ENCODE measurements at places on chromosomes 16 and 17. TPM values are rescaled to one million over a fixed set of nuclear protein-coding genes. Genes with fewer than 3 reads are reported as not detected.

C16orf54 gene
- not detected for polyA plus RNA-seq

CDT1 gene
- 141 TPM for polyA plus RNA-seq

SEZ6L2 gene
- polyA plus RNA-seq, result 65.7 TPM

MGAT5B gene
- 12.7 TPM for polyA plus RNA-seq

DNA sequence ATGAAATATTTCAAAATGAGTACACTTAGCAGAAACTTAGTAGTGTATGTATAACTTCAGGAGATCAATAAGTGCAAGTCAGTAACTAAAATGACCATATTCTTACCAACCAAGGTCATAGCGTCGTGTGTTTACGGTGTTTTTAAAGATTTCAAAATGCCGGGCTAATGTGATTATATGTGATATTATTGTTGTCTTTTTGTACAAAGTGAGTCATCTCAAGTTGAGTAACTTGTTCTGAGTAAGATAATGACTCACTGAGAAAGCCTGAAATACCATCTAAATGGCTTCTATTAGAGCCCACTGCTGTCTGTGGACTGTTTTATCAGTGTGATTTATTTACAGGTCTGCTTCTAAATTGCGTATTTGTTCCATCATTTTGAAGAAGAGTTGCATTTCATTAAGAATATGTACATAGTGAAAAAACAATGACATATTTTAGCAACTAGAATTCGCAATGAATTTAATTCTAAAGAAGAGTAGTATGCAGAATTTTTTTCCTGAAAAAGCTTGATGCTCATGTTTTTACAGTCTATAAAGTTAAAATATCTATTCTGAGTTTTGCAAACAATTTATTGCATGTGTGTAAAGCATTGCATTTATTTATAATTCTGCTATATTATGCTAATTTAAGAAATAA is 12.7 kb downstream of the KRT12 start:
- DNase-seq, result no peak
- H3K36me3 ChIP-seq, result no peaks in the 10 kb centered on the region
- no peak overlapping the region for H3K27ac ChIP-seq
- H3K4me1 ChIP-seq, result no peaks in the 10 kb centered on the region
- H3K27me3 ChIP-seq, result no peaks in the 10 kb centered on the region

DNA sequence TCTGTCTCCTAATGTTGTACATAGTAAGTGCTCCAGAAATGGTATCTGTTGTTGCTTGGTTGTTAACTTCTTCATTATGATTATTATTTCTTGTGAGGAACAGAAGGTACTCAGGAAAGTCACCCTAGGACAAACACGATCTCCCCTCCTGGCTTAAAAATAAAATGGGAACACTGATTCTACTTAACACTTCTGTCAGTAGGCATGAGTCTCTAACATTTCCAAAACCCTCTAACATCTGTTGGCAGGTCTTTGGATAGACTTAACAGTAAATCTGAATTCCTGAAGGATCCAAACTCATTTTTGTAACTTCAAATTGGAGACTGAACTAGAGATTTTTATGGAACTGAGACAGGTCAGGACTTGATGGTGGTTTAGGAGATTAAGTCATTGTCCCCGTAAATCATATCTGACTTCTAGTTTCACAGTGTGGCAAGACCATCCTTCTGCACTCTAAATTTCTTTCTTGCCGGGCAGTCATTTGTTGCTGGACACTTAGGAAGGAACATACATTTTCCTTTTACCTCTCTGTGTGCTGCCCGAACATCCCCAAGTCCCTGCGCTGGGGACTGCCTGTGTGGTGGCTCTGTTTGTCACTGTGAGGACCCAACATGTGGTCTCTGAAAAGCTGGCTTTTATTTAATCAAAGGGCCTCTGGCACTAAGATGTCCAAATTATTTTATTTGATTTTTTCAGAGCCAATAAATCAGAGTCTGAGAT is 149.9 kb downstream of the NPIPB5 start:
- no peaks in the 10 kb centered on the region for H3K36me3 ChIP-seq
- H3K27ac ChIP-seq, result no peak overlapping the region
- DNase-seq, result no peak
- no peak overlapping the region for H3K4me3 ChIP-seq

DNA sequence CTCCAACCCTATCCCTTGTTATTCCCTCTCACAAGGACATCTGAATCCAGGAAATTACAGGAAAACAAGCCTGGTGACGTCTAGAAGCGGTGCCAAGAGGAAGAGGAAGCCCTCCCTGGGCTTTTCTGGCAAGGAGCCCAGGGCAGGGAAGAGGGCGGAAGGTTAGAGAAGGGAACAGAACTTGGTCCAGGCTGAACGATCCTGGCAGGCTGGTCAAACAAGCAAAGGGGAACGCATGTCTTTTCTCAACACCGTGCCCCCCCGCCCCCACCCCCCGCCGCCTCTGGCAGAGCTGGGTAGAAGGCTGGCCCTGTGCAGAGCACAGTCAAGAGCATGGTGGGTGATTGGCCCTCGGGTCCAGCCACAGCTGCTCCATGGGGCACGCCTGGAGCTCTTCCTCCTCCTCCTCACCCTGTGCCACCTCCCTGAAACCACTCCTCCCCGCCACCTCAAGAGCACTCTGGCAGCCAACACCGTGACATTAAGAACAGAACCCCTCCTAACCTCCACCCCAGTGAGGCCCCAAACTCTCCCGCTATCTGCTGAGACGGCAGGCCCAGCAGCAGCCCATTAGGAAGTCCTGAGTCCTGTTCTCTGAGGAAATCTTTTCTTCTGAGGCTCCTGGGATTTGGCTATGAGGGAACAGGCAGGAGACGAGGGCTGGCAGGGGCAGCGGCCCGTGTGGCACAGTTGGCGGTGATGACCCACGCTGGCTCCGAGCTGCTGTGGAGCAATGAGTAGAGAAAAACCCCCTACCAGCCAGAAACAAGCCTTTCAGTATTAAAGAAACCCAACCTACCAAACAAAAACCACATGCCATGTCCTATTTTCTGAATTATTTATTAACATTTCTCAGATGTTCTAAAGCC is 7.3 kb downstream of the C16orf86 start:
- no peaks in the 10 kb centered on the region for H3K4me1 ChIP-seq
- H3K36me3 ChIP-seq, result 0 out of 2 replicates have a peak, but pooled peaks cover 3% of the 10 kb centered on the region
- no peak overlapping the region for H3K27ac ChIP-seq
- DNase-seq, result no peak

GRCh38 chr16:78116946-78117345 is 17.5 kb downstream of the WWOX start:
- H3K36me3 ChIP-seq, result no peaks in the 10 kb centered on the region
- H3K4me1 ChIP-seq, result no peaks in the 10 kb centered on the region
- DNase-seq, result no peak
- H3K27me3 ChIP-seq, result no peaks in the 10 kb centered on the region
- no peak overlapping the region for H3K27ac ChIP-seq

DNA sequence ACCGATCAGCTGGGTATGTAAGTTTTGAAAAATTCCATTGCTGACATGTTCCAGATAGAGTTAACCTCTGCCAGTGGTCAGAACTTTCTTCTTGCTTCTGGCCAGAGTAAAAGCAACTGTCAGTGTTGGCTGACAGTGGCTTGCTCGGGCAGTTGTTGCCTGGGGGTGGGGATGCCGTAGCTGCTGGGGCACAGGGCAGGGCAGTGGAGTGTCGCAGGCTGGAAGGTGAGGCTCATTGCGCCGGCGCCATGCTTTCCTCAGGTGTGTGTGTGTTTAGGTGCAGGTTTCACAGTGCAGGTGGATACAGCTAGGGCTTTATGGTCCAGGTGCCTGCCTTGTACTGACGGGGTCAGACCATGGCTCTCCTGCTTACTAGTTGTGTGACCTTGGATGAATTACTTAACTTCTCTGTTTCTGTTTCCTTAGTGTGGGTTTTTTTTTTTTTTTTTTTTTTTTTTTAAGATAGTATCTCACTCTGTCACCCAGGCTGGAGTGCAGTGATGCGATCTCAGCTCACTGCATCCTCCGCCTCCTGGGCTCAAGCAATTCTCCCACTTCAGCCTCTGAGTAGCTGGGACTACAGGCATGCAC is 156.4 kb downstream of the SNX29 start:
- no peak overlapping the region for H3K4me3 ChIP-seq
- H3K4me1 ChIP-seq, result no peaks in the 10 kb centered on the region
- no peak overlapping the region for H3K27ac ChIP-seq
- DNase-seq, result no peak

DNA sequence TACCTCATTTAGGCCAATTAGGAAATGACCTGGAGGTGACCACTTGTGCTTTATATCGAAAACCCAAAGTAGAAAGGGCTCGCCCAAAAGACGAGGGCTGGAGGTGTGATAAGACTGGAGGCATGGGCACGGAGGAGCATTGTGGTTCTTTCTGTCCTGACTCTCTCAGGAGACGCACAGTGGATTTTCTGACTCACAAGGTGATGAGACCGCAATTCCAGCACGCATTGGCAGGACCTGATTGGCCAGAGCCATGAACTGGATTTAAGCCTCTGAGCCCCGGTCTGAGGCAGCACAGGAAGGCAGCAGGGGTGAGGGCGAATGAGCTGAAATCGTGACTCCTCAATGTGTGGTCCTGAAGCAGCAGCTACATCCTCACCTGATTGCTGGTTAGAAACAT is 559.1 kb upstream of the SALL1 start:
- H3K27ac ChIP-seq, result no peak overlapping the region
- no peaks in the 10 kb centered on the region for H3K4me1 ChIP-seq
- no peaks in the 10 kb centered on the region for H3K27me3 ChIP-seq

DNA sequence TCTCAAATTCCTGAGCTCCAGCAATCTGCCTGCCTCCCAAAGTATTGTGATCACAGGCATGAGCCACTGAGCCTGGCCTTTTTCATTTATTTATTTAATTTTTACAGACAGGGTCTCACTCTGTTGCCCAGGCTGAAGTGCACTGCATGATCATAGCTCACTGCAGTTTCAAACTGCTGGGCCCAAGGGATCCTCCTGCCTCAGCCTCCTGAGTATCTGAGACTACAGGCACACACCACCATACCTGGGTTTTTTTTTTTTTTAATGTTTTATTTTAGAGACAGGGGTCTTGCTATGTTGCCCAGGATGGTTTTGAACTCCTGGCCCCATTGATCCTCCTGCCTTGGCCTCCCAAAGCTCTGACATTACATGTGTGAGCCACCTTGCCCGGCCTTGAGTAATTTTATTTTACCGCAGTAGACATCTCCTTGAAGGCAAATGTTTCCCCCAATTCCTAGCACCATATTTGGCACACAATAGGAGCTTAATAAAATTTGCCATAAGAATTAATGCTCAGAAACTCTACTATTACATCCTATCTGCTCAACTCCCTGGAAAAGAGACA is 1.9 kb upstream of the EEF2K start:
- H3K4me1 ChIP-seq, result peaks cover 1% of the 10 kb centered on the region
- no peak for DNase-seq
- no peak overlapping the region for H3K4me3 ChIP-seq
- H3K36me3 ChIP-seq, result no peaks in the 10 kb centered on the region
- H3K27ac ChIP-seq, result no peak overlapping the region
- H3K27me3 ChIP-seq, result no peaks in the 10 kb centered on the region
